ENCODE measurements at places on chromosomes 1 and 21.
A peak's percentile ranks its signal among the peaks of the same experiment; 100 is the strongest.

- DNase-seq, result no peak
These were observed 3.6 kb upstream of the IL12RB2 start for GRCh38 chr1:67304023-67304422.

- no peak for DNase-seq
These were observed 1.5 kb upstream of the TDRD10 start for GRCh38 chr1:154500533-154500932.

- DNase-seq, result no peak
These were observed 183.4 kb upstream of the PTBP2 start for GRCh38 chr1:96538111-96538641.

DNA sequence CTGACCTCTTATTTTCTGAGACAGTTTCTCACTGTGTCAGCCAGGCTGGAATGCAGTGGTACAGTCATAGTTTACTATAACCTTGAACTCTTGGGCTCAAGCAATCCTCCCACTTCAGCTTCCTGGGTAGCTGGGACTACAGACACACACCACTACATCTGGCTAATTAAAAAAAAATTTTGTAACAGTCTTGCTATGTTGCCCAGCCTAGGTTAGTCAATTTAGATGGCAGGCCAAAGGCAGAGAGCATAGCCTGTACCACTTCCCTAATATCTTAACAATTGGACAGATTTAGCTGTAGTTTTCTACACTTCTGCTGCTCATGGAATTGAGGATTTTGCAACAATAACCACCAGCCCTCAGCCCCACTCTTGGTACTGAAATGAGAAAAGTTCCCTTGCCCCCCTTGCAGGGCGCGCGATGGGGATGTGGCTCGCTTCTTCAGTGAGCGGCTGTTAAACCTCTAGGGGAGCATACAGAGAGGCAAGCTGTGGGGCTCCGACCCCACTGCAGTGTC, 34.9 kb upstream of the PTGFRN start:
- no peak for DNase-seq

DNA sequence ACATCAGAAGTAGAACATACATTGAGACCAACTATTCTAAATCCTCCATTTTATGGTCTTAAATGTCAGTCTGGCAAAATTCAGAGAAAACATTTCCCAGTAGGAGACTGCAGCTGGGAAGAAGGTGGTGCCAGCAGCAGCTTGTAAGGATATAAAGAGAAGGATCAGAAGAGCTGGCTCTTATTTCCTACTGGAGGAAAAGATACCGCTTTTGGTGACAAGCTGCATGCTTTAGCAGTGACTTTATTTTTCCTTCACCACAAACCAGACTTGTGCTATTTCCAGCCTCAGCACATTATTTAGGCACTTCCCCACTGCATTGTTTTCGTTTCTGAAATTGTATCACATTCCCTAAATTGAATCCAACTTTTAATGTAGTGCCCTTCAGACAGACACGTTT, 28.4 kb downstream of the RNF11 start:
- no peak for DNase-seq

DNA sequence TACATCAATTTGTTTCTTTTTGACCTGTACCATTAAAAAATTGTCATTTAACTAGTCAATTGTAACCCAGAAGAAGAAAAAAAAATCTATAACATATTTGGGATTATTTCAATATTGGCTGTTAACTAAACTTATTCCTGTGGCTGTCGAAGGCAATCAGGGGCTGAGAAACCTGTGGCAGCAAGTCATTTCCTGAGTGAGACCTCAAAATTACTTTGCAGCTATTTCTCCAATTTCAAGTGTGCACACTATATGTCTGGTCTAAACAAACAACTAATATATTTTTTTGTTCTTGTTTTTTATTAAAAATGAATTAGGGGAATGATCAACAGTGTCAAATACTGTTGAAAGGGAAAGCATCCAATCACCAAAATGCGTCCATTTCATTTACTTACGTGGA, 1357.6 kb upstream of the B3GALT2 start:
- no peak for DNase-seq

GRCh38 chr1:196437671-196438070, 170.6 kb downstream of the KCNT2 start:
- DNase-seq, result no peak

DNA sequence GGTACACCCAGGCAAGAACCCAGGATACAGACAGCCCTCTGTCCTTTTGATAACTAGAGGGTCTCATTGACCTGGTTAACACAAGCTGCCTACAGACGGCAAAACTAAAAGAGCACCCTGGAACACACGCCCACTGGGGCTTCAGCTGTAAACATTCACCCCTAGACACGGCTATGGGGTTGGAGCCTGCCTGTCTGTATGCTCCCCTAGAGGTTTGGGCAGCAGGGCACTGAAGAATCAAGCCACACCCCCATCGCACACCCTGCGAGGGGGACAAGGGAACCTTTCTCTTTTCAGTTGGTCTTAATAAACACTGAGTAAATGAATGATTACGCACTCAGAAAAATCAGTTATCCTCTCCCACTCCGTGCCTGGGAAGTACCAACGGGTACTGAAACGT, 35.5 kb downstream of the LRRC3 start:
- DNase-seq, result no peak

- peak; percentile 21 for DNase-seq
These were observed 25.8 kb upstream of the ZNF648 start for GRCh38 chr1:182087304-182087703.

GRCh38 chr1:181326348-181326747, 157.0 kb upstream of the CACNA1E start:
- no peak for DNase-seq

GRCh38 chr21:44846485-44847260, 26.8 kb downstream of the PTTG1IP start:
- DNase-seq, result peak; percentile 75

DNA sequence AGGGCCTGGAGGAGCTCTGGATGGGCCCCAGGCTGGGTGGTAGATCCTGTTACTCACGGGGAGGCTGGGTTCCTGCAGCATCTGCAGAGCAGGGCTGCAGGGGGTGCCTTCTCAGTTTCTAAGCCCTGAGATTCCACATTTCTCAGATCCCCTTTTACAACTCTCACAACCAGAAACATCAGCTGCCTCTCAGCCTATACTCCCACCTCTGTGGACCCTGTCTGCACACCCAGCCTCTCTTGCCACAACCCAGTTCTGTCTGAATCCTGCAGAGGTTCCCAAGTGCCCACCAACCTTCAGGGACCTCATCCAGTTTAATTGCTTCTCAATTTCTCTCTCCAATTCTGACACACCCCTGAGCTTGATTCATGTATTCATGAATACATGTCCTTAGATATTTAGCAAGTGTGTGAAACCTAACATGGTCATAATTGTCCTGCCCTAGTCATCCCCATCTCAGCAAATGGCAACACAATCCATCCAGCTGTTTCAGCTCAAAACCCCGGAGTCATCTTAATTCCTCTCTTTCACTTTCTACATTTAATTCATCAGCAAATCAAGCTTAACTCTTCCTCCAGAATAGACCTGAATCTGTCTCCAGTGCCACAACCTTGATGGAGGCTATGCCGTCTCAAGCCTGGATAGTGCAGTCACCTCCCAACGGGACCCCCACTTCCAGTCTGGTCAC, 57.0 kb upstream of the NEK2 start:
- no peak for DNase-seq

DNA sequence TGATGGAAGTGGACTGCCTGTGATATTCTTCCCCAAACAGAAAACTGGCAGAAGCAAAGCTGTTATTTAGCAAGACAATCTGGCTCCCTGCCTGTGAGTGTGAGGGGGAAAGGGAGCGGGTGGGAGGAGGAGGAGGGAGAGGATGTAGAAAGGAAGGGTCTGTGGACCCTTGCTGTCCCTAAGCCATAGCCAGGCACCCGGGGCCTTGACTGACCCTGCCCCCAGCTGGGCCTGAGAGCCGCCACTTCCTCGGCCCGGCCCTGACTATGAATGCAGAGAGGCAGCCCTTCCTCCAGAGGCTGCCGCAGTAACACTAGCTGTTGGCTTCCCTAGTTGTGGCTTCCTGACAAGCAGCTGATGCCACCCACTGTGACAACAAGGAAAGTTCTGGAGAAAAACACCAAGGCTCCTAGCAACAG, 13.9 kb downstream of the PLA2G2F start:
- DNase-seq, result no peak

DNA sequence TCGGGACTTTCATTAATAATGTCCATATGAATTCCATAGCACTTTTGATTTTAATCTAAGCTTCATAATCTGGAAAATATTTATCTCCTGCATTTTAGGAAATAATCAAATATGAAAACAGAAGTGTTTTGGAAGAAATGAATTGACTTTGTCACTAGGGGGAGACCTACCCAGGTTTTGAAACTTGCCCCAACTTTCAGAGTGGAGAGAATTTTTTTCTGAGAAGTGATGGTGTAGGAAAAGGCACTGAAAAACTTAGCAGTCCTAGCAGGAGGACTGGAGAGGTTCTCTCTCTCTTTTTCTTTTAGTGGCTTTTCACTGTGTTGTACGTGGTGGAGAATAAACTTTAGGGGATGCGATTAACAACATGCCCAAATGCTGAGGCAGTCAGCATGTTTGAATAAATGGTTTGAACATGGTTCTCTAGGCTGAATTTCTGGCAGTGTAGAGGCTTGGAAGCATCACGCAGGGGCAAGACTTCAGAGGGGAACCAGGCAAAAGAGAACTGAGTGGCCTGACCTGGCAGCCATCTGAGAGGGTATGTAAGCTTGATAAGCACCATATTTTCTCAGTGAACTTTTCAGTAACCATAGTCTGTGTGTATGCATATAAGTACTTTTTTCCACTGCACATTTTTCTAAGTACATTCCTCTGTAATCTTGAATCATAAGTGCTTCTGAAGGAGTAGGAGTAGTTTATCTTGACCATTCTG, 68.3 kb upstream of the NEK7 start:
- DNase-seq, result peak; percentile 18

DNA sequence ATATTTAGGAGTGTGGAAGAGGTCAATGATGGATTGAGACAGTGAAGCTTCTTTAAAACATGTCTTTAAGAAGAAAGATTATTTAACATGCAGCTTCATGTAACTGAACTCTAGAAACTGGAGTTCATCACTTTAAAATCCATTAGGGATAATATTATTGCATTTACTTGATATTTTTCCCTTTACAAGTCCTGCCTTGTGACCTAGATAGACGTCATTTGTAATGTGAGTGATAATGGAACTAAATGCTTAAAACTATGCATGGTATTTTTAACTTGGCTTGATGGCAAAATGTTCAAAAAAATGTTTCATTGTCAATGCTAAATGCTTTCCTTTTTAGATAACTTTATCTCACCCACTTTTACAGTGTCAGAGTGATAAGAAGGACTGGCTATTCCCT, 723.7 kb downstream of the RWDD3 start:
- DNase-seq, result no peak

DNA sequence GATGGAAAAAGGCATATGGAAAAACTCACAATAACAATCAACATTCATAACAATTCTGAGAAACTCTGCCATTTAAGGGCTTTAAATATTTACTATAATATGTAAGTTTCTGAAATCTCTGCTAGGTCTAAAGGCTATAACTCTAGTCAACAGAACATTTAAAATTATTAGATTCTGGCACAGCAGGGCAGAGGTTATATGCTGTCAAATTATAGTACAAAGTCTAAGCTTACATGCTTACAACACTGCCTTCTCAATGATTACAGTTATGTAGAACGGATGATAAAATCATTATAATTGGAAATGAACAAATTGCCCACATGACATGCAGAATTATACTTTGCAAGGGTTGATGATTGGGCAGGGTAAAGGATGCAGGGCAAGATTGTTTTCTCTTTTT, 97.7 kb downstream of the PIGK start:
- DNase-seq, result no peak

- no peak for DNase-seq
These were observed 53.5 kb downstream of the MRPL37 start for GRCh38 chr1:54253480-54253879.

DNA sequence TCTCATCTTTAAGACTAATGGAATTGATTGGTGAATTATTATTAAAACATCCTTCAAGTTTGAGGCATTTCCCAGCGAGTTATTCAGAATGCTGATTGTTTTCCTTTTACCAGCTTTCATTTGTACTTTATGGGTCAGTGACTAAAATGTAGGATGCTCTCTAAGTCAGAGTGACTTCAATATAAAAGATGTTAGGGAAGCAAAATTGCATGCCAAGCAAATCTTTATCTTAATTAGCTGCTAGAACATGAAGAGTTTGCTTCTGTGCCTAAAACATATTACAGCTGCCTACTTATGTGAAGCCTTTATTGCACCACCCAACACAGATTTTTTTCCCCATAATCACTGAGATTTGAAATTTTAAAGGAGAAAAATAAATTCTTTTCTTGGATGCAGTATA, 79.8 kb upstream of the CYYR1 start:
- DNase-seq, result no peak

DNA sequence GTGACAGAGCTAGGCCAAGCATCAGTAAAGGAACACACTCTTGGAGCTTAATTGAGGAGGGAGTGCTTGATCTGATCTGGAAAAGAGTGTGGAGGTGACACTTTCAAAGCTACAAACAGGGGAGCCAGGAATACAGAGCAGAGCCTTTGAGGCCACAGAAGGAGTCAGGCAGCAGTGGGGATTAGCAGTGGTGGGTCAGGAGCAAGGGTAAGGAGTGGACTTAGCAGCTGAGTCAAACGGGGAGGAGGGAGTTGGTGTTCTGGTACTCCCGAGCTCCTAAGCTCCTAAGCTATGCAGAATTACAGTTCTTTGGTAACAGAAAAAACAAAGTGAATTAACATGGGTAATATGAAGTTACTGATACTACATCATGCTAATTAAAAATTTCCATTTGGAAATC, 14.5 kb downstream of the RAB4A start:
- no peak for DNase-seq

DNA sequence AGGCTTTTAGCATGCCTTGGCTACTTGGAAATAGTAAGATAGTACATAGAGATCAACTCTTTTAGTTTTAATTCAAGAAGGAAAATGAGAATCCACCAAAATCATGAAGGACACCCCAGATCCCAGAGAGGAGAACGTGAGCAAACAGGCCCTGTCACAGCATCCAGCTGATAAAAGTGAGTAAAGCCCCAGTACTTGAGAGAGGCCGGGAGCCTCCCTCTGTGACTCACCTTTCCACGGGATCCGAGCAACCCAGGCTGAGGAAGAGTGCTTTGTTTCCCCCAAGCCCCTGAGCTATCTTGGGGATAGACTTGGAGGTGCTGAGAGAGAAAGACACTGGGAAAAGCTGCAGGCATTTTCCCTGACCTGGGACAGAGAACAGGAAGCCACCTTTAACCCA, 238.6 kb downstream of the DUSP10 start:
- no peak for DNase-seq

DNA sequence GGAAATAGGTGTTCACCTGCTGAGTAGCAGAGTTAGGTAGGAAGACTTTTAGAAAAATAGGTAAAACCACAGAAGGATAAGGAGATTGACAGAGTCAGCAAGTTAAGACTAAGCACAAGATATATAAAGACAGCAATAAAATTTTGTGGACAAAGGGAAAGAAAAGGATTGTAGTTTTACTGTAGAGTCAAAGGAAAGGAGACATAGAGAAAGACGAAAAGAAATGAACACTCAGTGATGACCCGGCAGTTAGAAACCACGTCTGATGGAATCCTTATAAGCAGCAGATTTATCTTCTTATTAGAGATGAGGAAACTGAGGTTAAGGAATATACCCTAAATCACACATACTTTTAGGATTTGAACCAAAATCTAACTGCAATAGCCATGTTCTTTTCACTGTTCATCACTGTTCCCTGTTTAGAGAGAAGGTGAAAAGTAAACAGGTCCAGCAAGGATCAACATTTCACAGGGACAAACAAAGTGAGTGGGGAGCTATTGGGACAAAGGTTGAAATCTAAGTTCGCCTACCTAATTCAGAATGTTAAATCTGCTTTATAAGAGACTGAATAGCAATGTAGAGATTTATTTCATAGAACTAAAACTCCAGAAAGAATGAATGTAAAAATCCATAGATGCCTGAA, 6.8 kb downstream of the FRRS1 start:
- no peak for DNase-seq

- no peak for DNase-seq
These were observed 1409.4 kb downstream of the MRPL39 start for GRCh38 chr21:24197923-24198322.

Data from thymus (tissue), 14 donors.